ENCODE measurements at places on chromosomes 6 and 20.
A peak's percentile ranks its signal among the peaks of the same experiment; 100 is the strongest.

GRCh38 chr6:36963451-36964290 is 9.1 kb downstream of the PI16 start:
- peak; percentile 68 for DNase-seq

- DNase-seq, result no peak
These were observed 12.2 kb upstream of the TAF8 start for GRCh38 chr6:42038163-42038562.

- no peak for DNase-seq
These were observed 61.9 kb upstream of the OPRM1 start for GRCh38 chr6:153976921-153977693.

GRCh38 chr20:46113113-46113470 is 5.0 kb upstream of the CD40 start:
- DNase-seq, result no peak

- no peak for DNase-seq
These were observed 609 bp downstream of the L3MBTL1 start for GRCh38 chr20:43508106-43508505.

DNA sequence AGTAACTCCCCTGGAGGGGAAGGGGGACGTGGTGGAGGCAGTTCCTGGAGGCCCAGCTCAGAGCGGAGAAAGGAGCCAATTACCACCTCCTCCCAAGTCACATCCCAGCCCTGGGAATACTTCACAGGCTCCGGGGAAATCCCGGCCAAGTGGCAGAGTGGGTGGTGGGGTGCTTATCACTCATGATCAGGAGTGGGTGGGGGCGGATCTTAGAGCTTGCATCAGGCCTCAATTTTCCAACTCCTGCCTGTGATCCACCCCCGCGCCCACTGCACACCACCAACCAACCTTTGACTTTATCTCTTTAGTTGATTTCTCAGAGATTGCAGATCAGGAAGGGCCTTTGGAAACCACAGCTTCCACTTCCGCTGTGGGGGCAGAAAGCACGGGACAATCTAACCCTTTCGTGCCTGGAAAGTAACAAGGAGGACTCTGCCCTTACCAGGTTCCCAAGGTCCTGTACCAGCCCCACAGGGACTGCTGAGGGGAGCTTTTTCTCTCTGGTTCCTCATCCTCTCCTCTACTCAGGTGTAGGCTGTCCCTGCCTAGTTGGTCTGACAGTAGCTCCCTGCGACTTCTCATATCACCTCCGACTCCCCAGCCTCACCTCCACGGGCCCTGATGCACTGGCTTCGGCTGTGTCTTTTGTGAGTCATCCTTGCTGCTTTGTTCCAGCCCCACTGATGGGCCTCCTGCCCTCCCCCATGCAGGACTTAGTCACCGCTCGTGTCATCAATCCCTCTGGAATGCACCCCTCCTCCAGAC is 24.9 kb upstream of the IER3 start:
- DNase-seq, result peak; percentile 46

- no peak for DNase-seq
These were observed 494.1 kb downstream of the HACE1 start for GRCh38 chr6:104365451-104366234.

DNA sequence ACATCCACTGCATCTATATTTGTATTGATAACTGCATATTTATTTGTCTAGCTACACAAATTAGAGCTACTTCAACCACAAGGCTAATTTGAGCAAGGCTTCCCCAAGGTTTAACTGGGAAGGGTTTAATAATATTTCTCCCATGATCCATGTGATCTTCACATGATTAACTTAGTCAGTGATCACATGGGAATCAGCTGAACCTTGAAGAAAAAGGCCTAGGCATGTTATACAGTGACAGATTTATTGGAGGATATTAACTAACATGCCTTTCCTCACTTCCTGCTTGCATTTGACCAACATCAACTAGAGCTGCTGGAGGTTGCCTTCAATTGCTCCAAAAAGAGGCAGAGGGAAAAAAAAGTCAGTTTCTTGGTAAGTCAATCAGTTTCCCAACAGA is 417.0 kb downstream of the HAO1 start:
- DNase-seq, result no peak

DNA sequence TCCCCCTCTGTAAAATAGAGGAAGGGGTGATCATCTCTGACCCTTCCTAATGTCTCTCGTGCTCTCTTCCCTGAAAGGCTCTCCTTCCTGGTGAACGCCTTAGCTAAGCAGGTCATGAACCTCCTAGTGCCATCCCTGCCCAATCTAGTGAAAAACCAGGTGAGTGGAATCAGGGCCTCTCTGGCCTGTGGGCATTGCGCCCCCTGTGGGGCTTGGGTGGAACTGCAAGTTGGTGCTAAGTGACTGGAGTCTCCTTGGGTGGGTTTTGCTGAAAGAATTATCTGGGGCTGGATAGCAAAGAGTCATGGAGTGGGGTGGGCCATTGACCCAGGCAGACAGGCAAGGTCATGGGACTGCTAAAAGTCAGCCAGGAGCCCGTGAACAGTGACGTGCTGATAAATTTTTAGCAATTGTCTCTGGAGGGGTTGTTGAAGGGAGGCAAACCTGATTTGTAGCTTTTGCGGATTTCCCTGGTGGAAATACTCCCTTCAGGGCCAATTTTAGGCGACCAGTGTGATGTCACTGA is 8.9 kb downstream of the BPIFB1 start:
- DNase-seq, result peak; percentile 58

DNA sequence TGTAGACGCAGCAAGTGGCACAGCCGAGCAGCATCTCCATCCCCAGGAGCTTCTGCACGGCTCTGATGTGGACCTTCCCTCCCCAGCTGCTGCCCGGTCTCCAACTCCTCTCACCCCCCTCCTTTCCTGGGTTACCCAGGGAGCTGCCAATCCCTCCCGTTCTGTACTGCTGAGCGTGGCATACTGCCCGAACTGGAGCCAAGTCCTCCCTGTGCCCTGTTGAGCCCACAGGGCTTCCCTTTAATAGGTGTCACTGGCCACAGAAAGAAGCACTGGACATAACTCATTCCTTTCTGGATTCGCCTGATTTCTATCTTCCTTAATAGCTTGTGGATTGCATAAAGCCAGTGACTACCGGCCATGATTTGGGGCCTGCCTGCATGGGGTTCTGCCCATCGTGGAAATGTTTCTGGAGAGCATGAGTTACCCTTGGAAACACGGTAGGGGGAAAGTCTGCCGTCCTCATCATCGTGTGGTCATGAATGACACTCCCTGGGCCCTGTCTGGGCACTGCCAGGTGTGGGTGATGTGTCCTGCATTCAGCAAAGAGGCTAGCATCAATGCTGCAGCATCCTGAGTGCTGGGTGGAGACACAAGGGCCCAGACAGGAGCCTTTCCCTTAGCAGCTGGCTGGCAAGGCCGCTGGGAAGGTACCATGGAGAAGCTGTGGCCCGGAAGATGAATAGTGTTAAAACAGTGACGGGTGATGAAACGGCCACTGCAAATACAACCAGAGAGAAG is 189.7 kb downstream of the SYNDIG1 start:
- DNase-seq, result no peak

DNA sequence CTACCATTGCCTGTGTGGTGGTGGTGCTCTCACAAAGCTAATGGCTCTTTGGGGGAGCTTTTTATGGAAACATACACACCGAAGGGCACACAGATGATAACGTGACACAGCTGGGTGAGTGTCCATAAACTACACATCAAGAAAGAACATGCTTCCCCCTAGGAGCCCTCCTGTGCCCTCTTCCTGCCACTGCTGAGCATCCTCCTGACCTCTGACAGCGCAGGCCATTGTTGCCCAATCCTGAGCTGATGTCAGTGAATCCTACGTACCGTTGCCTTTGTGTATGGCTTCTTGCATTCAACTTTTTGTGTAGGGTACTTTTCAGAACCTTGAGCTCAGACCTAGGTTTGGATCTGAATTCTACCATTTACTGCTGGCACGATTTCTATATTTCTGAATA is 65.8 kb upstream of the SLC22A1 start:
- no peak for DNase-seq

DNA sequence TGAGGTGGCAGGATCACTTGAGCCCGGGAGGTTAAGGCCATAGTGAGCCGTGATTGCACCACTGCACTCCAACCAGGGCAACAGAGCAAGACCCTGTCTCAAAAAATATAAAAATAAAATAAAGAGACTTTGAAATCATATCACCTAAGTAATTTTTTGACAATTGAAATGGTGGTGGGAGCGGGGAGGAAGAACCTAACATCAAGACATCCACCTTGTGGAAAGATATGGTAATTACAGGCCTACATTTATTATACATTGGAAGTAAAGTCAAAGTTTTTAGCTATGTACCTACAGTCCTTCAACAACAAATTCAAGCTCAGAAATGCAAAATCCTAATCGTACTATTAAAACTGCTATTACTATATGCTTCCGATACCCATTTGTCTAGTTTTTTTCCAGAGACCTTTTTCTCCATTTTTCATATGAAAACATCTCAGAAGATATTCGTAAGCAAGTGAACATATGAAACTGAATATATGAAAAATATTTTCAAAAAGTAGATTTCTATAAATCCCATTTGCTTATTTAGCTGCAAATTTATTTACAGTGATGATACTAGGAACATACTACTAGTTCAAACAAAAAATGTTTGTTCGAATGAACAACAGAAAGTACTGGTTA is 83.3 kb downstream of the SYCP2 start:
- DNase-seq, result no peak

- peak; percentile 44 for DNase-seq
These were observed 25.6 kb upstream of the GABRR1 start for GRCh38 chr6:89242574-89243330.

- no peak for DNase-seq
These were observed 163.9 kb downstream of the FAXC start for GRCh38 chr6:99185525-99185924.

DNA sequence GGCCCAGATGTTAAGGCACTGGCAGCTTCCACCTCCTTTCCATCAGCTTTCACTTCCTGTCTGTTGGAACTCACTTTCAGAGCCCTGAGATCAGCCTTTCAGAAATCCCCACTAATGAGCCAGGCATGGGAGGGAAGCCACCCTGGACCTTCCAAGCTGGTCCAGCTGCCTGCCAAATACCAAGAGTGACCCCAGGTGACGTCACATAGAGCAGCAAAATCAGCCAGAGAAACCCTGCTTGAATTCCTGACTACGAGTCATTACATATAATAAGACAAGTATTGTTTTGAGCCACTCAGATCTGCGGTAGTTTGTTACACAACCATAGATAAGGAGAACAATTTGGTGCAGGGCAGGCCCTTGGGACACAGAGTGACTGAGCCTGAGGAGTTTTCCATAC is 556.0 kb upstream of the JAG1 start:
- DNase-seq, result no peak

GRCh38 chr6:166738386-166739116 is 111.5 kb upstream of the RPS6KA2 start:
- no peak for DNase-seq

- DNase-seq, result no peak
These were observed 148.1 kb downstream of the ZDHHC14 start for GRCh38 chr6:157528931-157529653.
